Activated T-helper 1 cell treated with anti-CD3 and anti-CD28 coated beads, Interleukin-12 subunit alpha, Interleukin-12 subunit beta, Interleukin-2, Interleukin-4 antibody, amounts not matched to agents 30 ng/mL and 10 ng/mL and 1 ng/mL, durations not matched to agents 14 hours and 24 hours and 36 hours (primary cell): ENCODE measurements at places on chromosomes 4 and X. TPM values are rescaled to one million over a fixed set of nuclear protein-coding genes. Genes with fewer than 3 reads are reported as not detected.

GRCh38 chrX:135185795-135186443, 14.7 kb upstream of the CT55 start:
- peak; percentile 22 for DNase-seq

The MAGEA8 gene
- total RNA-seq, result not detected in 2 replicates

The GPR34 gene
- 0.66 and 1.2 TPM in 2 replicates for total RNA-seq

GRCh38 chrX:110965409-110966090, 130.4 kb upstream of the PAK3 start:
- no peak for DNase-seq

DNA sequence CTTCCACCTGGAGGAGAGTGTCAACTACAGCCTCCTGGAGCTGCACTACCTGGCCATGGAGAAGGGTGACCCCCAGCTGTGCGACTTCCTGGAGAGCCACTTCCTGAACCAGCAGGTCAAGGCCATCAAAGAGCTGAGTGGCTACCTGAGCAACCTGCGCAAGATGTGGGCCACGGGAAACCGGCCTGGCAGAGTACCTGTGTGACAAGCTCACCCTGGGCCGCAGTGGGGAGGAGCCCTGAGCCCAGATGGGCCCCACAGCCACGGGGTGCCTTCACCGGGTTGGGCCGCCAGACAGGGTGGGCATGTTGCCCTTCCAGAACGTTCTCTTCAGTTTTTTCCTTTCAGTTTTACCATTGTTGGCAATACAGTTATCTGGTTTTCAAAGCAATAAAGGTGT, 15.2 kb upstream of the FAM47A start:
- DNase-seq, result no peak

- no peak for DNase-seq
These were observed 2691.0 kb downstream of the PCDH7 start for GRCh38 chr4:33411182-33411581.

- DNase-seq, result no peak
These were observed 13.8 kb downstream of the RAB28 start for GRCh38 chr4:13470379-13470778.

The FHL1 gene
- 8.5 and 8.7 TPM in 2 replicates for total RNA-seq
